ENCODE measurements at places on chromosomes 12 and 14.
A peak's percentile ranks its signal among the peaks of the same experiment; 100 is the strongest.

DNA sequence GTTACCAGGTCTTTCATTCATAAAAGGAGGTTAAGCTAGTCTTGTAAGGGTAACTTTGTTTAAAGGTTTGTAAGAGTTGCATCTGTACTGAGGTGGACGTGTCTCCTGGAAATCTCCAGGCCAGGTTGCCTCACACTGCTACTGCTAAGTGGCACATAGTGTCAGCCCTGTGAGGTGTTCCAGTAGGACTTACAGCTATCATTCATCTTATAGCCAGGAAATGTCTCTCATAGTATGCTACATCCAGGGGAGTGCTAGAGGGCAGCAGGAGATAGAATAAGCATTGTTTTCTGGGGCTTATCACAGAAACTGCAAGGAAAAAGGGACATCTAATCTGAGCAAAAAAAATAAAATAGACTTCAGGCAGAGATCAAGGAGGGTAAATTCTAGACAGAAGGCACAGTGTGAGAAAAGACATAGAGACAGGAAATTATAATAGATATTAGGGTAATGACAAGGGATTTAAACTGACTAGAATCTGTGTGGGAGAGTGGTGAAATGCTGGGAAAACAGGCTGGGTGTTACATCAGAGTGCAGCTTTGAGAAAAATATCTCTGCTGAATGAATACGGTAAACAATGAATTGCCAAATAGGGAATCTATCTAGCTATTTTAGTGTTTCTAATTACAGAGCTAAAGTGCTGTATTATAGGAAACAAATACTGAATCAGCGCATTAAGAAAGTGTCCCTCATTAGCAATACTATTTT lies 205.1 kb upstream of the ABCD2 start:
- no peaks in the 10 kb centered on the region for H3K36me3 ChIP-seq
- H3K4me3 ChIP-seq: no peak overlapping the region
- no peak overlapping the region for H3K27ac ChIP-seq
- peak; percentile 39 for DNase-seq
- H3K27me3 ChIP-seq: no peaks in the 10 kb centered on the region

- H3K4me1 ChIP-seq: no peaks in the 10 kb centered on the region
- no peaks in the 10 kb centered on the region for H3K36me3 ChIP-seq
- no peak overlapping the region for H3K27ac ChIP-seq
These were observed 474.1 kb upstream of the MIS18BP1 start for GRCh38 chr14:45727133-45727532.

DNA sequence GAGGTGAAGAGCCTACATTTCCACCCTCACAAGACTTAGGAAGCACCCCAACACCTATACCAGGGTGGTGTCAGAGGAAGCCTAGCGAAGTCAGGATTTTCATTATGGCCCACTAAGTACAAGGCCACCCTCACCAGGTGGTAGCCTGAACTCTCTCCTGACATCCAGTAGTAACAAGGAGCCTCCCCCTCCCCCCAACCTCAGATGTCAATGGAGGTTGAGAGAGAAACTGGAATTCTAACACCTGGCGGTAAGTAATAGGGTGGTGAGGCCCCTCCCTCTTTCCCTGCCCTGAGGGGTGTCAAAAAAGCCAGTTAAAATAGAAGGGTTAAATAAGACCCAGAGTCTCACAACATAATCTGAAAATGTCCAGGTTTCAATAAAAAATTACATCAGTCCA lies 37.6 kb downstream of the SINHCAF start:
- H3K4me3 ChIP-seq: no peak overlapping the region
- H3K36me3 ChIP-seq: peaks cover 57% of the 10 kb centered on the region
- H3K27me3 ChIP-seq: no peaks in the 10 kb centered on the region
- no peak overlapping the region for H3K27ac ChIP-seq
- DNase-seq: no peak

DNA sequence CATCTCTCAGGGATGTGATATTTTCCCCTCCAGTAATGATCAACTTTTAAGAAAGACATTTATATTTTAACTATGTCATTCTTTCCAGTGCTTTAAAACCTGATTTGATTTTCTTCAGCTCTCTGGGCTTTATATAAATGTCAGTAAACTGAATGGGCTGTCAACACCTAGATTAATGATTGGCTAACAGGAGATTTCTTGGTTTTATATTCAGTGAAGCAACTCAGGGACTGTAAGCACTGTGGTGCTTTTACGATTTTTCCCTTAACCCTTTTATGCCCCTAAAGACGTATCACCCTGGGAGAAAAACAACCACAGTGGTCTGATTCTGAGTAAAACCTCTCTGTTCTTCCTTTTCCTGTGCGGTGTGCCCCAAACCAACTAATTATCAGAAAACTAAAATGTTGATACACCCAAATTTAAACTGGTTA lies 38.0 kb downstream of the PTGER2 start:
- peak overlapping the region; percentile 43 for H3K27ac ChIP-seq
- peaks cover 16% of the 10 kb centered on the region for H3K4me1 ChIP-seq
- DNase-seq: no peak
- no peaks in the 10 kb centered on the region for H3K36me3 ChIP-seq
- no peaks in the 10 kb centered on the region for H3K27me3 ChIP-seq

DNA sequence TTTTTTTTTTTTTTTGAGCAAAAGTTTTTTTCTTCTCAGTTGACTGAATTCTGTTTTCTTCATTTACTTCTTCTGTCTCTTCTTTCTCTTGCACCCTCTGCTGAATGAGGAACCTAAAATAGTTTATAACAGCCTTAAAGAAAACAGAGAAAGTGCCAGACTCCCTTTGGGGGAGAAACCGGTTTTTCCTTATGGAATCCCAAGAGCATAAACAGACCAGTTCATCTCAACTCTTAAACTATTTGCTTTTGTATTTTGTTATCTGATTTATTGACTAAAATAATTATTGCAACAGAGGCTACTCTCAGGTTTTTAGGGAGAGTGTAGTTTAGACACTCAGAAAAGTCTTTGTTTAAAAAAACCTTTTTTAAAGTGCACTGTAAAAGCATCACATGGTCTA lies 30.2 kb downstream of the ST8SIA1 start:
- H3K27ac ChIP-seq: no peak overlapping the region
- no peaks in the 10 kb centered on the region for H3K27me3 ChIP-seq
- H3K36me3 ChIP-seq: no peaks in the 10 kb centered on the region
- DNase-seq: no peak

- no peak for DNase-seq
- no peak overlapping the region for H3K4me3 ChIP-seq
- no peaks in the 10 kb centered on the region for H3K27me3 ChIP-seq
- no peaks in the 10 kb centered on the region for H3K36me3 ChIP-seq
These were observed 204.3 kb downstream of the AEBP2 start for GRCh38 chr12:19643635-19644034.

- H3K27me3 ChIP-seq: no peaks in the 10 kb centered on the region
- no peak overlapping the region for H3K4me3 ChIP-seq
- peaks cover 5% of the 10 kb centered on the region for H3K4me1 ChIP-seq
- H3K27ac ChIP-seq: peak overlapping the region; percentile 0
- H3K36me3 ChIP-seq: peaks cover 6% of the 10 kb centered on the region
- DNase-seq: no peak
These were observed 276.2 kb downstream of the SSPN start for GRCh38 chr12:26471560-26471959.

DNA sequence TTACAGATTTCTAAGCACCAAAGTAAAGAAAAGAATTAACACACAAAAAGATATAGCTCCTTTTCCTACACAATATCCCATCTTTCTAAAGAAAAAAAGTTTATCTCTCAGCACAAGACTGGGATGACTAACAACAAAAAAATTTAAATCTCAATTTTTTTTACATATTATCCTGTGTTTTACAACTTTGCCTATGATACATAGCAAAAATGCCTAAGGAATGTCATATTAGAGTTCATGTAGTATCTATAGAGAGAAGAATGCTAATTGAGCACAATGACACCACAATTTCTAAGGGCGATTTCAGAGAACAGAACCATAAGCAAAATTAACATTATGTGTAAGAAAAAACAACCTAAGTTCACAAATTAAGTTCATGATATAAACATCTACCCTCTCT lies 16.3 kb downstream of the C2CD5 start:
- no peak for DNase-seq
- peaks cover 60% of the 10 kb centered on the region for H3K36me3 ChIP-seq
- H3K27me3 ChIP-seq: no peaks in the 10 kb centered on the region
- no peaks in the 10 kb centered on the region for H3K4me1 ChIP-seq
- H3K4me3 ChIP-seq: no peak overlapping the region

- H3K27me3 ChIP-seq: no peaks in the 10 kb centered on the region
- no peaks in the 10 kb centered on the region for H3K4me1 ChIP-seq
- no peaks in the 10 kb centered on the region for H3K36me3 ChIP-seq
- no peak for DNase-seq
- no peak overlapping the region for H3K27ac ChIP-seq
These were observed 23.8 kb upstream of the SMCO2 start for GRCh38 chr12:27422697-27423096.

GRCh38 chr14:84610086-84610485 lies 919.9 kb upstream of the FLRT2 start:
- no peaks in the 10 kb centered on the region for H3K36me3 ChIP-seq
- no peak overlapping the region for H3K4me3 ChIP-seq
- H3K27ac ChIP-seq: no peak overlapping the region
- no peaks in the 10 kb centered on the region for H3K27me3 ChIP-seq
- no peaks in the 10 kb centered on the region for H3K4me1 ChIP-seq

DNA sequence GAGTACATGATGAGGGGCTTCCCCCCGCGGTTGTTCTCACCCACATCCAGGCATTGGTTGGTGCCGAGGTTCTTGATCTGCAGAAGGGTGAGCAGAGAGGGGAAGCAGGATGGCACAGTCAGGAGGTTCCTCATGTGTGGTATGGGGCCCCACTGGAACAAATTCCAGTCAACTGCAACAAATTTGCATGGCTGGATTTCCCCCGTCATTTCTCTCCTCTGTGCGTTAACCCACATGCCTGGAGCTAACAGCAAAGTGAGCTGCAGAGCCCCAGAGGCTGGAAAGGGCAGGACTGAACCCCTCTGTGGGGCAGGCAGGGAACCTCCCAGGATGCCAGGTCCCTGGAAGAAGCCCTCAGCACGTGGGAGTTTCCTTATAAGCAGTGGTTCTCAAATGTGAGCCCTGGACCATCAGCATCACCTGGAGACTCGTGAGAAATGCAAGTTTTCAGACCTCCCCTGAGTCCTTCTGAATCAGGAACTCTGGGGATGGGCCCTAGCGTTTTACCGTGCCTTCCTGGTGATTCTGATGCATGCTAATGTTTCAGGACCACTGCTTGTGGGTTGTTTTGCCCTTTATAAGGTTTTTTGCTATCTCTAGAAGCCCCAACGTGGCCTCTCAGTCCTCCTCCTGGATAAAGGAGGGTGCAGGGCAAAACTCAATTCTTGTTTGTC lies 11.0 kb upstream of the CELA1 start:
- no peak overlapping the region for H3K4me3 ChIP-seq
- H3K27ac ChIP-seq: no peak overlapping the region
- no peak for DNase-seq
- no peaks in the 10 kb centered on the region for H3K4me1 ChIP-seq
- no peaks in the 10 kb centered on the region for H3K27me3 ChIP-seq

GRCh38 chr12:15732341-15733061 lies 56.7 kb downstream of the EPS8 start:
- H3K36me3 ChIP-seq: no peaks in the 10 kb centered on the region
- H3K27me3 ChIP-seq: no peaks in the 10 kb centered on the region
- H3K4me1 ChIP-seq: peaks cover 7% of the 10 kb centered on the region
- no peak for DNase-seq
